ENCODE measurements at places on chromosomes 4 and X. TPM values are rescaled to one million over a fixed set of nuclear protein-coding genes. Genes with fewer than 3 reads are reported as not detected.

The PCDH18 gene
- total RNA-seq = not detected

GRCh38 chr4:106347167-106347566, 21.4 kb downstream of the GIMD1 start:
- DNase-seq = no peak

The SPIN4 gene
- 2.6 TPM for total RNA-seq

GRCh38 chr4:168845897-168846296, 164.2 kb downstream of the CBR4 start:
- peak; percentile 10 for DNase-seq

DNA sequence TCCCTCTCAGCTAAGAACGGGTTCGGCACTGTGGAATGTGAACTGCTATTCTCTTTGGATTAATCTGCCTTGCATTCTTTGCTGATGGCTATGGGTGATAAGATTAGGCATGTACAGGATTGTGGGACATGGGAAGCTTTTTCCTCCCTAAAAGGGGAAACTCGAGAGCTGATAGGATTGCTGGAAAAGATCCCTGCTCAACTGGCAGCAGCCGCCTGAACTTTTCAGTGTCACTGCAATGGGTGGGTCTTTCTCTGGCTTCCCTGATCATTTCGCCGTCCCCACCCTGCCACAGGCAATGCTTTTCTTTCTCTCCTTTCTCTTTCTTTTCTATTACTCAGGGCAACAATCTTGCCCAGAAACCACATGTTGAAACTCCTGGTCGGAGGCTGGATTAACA, 20.5 kb downstream of the PAGE2 start:
- no peak for DNase-seq

The RBMXL3 gene
- total RNA-seq = not detected
